ENCODE measurements at places on chromosomes 4 and X.

DNA sequence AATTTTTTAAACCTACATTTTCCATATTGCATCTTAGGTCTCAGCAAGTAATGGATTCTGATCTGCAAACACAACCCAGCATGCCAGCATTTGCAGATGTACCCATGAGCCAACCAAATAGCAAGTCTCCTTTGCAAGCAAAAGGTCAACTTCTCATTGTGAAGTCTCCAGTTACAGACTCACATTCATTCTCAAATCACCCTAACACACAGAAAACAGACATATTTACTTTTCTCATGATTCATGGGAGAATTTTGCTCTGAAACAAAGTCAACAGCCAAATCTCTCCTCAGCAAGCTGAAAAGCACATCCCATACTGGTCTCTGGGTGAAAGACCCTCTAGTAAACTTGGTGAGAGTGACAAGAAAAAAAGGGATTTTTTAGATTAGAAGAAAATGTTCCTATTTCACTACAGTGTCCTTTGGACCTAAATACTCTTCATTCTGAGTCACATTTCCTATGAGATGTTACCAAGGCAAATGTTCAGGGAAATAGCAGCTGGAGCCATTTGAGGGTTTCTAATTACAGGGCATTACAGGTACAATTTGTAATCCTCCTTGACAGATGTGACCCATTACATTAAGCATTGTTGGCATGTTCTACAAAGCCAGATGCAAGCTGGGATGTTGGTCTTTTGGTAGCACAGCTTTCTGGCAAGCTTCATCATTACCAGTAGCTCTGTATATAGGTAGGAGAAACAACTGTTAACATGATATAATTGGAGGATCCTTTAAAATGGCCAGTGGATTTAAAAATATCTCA, 383.3 kb downstream of the SMARCA1 start:
- peak; percentile 67 for DNase-seq

- no peak for DNase-seq
These were observed 62.0 kb downstream of the HTRA3 start for GRCh38 chr4:8331575-8331955.

DNA sequence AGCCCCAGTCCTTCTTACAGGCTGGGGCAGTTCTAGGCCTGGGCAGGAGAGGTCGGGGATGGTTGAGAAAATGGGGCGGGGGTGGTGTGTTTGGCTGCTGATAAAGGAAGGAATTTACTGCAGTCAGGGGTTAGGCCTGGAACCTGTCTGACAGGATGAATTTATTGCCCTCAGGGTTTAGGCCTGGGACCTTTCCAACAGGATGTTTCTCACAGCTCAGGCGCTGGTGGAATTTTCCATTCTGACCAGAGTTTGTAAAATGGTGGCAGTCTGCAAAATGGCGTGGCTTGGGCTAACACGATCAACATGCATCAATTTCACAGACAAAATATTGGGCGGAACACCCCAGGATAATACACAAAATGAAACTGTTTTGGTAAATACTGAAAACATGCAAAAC, 83.5 kb upstream of the SPIN4 start:
- no peak for DNase-seq

DNA sequence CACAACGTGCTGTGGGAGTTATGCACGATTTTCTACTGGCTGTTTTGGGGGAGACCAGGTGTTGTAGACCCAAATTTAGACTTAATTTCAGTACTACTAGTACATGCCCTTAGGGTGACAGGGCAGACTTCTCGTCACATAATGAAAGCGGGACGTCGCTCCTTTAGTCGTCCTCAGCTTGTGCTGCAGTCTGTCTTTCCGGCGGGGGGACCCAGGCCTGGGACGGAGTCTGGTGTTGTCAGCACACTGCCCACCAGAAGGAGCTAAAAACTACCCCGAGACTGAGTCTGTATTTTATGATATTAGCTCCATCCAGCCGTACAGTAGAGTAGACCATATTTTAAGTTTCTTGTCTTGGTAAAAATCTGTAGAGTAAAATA, 35.5 kb downstream of the NOP14 start:
- no peak for DNase-seq

DNA sequence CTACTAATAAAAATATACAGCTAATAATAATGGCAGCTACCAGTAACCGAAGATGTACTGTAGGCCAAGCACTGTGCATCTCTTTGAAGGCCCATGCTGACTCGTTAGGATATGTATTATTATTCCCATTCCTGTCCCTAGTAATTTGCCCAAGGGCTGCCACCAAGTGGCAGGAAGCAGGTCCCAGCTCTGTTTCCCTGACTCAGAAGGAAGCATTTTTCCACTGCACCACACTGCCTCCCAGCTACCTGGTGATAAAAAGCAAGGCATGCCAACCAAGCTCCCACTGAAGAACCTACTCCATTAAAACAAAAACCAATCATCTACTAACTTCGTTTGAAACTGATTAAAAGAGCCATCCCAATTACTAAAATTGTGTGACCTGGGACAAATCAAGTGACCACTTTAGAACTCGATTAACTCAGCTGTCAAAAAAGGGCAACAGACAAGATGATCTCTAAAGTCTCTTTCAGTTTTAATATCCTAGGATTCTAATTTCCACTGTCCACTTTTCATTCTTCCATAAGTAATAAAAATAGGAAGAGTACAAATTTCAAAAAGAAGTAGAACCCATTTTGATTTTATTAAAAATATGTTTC, 24.3 kb upstream of the PGM2 start:
- DNase-seq, result no peak

DNA sequence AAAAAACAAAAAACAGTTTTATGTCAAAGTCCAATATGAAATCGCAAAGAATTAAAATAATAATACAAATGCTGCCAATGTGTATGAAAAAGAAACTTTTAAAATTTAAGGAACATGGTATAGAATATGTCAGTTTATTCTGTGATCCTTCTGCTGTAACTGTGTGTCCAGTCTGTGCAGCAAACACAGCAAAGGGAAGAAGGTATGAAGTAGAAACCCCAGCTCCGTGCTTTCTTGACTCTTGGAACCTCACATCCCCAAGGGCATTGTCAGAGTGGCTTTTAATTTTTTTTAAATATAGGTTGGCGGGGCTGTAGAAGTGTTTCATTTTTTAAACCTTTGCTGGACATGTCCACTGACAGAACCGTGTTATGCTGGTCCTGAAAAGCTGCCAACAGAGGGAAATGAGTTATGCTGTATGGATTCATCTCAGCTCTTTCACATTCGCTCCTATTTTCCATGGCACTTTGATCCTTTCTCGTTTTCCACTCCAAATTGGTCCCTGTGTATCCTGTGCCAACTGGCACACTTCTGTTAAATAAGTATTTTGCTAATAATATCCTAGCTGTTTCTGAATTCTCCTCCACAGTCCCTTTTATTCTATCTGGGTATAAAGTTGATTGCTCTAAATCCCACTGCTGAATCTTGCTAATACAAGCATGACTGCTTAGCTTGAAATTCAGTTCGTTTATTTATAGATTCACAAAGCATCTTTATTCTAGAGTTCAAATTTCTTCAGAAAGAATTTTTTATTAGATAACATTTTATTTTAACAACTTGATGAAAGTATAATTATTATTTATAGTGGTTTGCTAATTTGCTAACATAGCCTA, 127.0 kb upstream of the DDIT4L start:
- no peak for DNase-seq

DNA sequence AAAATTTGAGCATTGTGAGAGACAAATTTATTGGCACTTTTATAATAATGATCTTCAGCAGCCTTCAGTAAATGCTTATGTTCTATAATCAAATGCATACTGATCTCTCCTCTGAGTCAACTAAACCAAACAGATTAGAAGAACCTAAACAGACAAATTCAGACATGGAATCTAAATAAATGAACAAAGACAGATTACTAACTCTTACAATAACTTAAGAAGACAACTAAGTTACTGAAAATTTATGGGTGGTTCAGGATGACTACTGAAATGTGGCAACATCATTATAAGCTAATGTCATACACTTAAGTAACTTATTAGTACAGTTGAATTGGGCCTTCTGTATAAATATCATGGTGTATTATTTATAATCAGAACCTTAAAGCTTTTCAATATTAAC, 127.3 kb downstream of the NEK1 start:
- DNase-seq, result no peak

DNA sequence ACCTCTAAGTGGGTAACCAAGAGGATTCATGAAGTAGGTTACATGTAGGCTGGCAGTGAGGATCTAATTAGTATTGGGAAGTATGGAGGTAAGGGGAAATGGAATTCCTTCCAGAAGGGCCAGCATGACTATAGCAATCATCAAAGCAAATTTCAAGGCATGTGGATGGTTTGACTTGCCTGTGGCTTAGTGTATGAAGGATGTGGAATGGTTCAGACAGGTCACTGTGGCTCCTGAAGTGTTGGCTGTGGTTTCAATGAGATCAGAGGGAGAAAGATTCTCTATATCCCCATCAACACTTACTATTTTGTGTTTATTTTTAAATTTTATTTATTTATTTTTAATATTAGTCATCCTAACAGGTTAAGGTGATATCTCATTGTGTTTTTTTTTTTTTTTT, 121.6 kb upstream of the TBC1D9 start:
- DNase-seq, result no peak

DNA sequence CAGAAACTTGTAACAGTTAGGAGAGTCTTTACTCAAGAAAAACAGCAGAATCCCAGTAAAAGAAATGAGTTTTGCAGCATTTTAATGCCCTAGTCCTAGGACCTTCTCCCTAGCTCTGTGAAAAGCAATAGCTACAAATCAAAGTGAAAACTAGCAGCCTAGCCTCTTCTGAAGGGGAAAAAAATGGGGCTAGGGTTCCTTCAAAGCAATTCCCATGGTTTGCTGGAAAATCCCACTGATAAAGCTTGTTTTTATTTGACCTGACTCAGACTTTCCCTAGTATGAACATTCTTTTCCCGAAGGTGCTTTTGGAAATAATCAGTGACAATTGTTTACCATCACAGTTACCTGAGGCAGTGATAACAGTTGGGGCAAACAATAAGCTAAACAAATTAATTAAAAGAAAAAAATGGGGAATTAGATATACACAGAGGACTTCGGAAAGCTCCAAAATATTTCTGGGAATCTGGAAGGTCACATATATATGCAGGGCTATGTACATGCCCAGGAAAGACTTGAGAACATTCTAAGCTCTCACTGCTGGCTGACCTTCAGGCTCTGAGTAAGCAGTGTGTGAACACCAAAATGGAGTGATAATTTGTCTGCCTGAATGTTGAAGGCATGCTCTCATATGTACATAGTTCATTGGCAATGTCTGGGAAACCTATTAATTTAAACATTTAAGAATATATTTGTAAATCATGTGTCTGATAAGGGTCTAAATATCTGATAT, 285.9 kb downstream of the KCTD8 start:
- no peak for DNase-seq

- no peak for DNase-seq
These were observed 7.1 kb upstream of the RGS12 start for GRCh38 chr4:3285558-3286334.

DNA sequence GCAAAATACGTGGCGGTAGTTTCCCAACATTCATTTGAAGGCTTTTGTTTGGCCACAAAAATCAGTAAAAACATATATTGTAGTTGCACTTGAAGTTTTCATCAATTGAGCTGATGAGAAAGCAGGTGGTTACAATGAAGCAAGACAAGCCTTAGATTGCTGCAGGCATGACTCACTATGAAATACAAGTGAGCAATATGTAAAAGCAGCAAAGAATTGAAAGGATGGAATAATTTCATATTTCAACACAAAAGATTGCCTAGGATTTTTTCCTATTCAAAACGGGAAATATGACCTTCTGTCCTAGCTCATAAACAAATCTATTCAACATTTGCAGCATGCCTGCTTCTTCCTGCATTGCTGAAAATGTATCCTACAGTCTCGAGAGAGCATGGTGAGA, 190.9 kb upstream of the BANK1 start:
- no peak for DNase-seq

DNA sequence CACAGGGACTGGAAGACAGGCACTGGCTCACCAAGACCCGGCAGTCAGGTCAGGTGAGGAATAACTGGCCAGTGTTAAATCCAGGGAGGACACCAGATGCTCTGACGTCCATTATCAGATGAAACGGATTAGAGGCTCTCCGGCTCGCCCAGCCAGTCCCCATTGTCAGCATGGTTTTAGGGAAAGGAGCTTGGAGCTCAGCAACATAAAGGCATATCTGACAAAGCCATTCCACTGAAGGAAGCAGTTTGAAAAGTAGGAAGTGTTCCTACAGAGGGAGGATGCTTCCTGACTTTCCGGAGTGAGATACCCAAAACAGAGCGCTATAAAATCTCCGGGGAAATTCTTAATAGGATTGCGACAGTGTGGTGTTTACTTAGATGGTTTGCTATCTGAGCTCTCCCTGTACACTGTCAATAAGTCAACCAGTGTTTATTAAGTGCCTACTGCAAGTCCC, 14.8 kb downstream of the NDNF start:
- no peak for DNase-seq

- DNase-seq, result no peak
These were observed 97.5 kb downstream of the FANCB start for GRCh38 chrX:14775416-14775815.

DNA sequence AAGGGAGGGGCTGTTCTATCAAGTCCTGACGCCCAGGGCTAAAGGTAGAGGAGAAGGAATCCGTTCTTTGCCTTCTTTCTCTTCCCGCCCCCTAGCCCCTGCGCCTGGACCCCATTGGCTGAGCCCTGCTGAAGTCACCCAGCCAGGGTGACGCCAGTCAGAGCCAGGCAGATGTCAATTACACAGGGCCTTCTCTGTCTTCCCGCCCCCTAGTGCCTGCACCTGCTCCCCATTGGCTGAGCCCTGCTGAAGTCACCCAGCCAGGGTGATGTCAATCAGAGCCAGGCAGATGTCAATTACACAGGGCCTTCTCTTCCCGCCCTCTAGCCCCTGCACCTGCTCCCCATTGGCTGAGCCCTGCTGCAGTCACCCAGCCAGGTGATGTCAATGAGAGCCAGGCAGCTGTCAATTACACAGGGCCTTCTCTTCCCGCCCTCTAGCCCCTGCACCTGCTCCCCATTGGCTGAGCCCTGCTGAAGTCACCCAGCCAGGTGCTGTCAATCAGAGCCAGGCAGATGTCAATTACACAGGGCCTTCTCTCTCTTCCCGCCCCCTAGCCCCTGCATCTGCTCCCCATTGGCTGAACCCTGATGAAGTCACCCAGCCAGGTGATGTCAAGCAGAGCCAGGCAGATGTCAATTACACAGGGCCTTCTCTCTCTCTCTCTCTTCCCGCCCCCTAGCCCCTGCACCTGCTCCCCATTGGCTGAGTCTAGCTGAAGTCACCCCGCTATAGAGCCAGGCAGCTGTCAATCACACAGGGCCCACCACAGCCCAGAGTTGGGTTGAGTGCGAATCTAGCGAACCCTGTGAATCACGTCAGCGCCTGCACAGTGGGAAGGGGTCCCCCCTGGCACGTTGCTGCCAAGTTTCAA, 46.4 kb downstream of the ASMT start:
- DNase-seq, result no peak

DNA sequence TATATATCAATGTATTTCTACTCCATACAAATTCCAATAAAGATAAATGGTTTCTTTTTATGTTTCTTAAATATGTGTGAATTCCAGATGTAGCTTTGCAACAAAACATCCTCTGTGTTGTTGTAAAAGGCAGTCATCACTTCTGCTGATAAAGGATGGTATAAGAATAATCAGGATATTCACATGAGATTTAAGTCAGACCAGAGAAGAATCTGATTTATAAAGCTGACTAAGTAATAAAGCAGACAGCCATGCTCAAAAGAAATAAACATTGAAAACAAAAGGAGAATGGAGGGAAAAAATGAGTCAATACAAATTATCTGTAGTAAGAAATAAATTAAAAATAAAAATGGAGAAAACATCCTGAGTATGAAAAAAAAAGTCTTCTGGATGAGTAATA, 27.0 kb upstream of the SLC7A11 start:
- no peak for DNase-seq

- peak; percentile 71 for DNase-seq
These were observed 105.2 kb downstream of the RNF150 start for GRCh38 chr4:141028024-141028529.
